ENCODE measurements at places on chromosomes 3 and 15. TPM values are rescaled to one million over a fixed set of nuclear protein-coding genes. Genes with fewer than 3 reads are reported as not detected.

- peak; percentile 98 for DNase-seq
Observed at GRCh38 chr3:196650740-196651311, 11.3 kb downstream of the NRROS start.

GRCh38 chr15:55685286-55685685, 57.7 kb downstream of the PRTG start:
- no peak for DNase-seq

DNA sequence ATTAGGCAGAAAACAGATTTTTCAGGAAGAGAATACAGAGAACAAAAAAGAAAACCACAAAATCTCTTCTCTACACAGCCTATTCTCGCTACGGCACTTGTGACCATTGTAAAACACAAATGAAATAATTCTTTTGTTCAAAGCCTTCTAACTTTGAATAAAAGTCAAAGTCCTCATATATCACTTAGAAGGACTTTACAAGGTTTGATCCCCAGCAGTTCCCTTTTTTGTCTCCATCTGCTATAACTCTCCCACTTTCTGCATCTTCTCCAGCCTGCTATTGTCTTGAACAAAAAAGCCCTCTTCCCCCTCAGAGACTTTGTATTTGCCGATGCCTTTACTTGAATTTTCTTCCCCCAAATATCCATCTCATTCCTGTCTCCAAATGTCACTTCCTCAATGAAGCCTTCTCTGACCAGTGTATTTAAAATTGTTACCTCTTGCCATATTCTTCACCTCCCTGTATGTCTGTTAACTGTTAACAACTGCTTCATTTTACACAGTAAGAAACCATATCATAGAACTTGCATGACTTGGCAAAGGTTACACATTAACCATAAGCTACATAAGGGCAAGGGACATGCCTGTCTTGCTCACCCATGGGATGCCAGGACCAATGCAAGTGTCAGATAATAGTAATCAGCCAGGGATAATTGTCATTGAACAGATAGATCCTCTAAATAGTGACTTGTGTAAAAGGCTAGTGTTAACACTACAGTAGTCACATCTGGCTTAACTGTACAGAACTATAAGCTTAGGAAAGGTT, 122.4 kb downstream of the CBLB start:
- DNase-seq: no peak

DNA sequence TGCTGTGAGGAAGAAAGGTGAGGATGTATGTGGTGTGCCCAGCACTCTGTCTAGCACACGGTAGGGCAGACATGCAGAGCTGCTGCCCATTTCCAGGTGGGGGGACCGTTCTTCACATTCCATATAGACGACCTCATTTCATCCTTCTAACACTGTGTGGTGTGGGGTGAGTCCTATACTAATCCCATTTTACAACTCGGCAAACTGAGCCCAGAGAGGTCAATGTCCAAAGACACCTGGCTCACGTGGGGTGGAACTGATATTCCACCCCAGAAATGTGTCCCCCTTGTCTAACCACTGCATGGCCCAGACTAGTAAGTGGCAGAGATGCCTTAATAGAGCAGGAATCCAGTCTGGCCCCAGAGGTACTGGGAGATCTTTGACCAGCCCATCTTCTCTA, 119.2 kb downstream of the FBLN2 start:
- no peak for DNase-seq

GRCh38 chr15:70049701-70050301, 47.9 kb downstream of the TLE3 start:
- no peak for DNase-seq

DNA sequence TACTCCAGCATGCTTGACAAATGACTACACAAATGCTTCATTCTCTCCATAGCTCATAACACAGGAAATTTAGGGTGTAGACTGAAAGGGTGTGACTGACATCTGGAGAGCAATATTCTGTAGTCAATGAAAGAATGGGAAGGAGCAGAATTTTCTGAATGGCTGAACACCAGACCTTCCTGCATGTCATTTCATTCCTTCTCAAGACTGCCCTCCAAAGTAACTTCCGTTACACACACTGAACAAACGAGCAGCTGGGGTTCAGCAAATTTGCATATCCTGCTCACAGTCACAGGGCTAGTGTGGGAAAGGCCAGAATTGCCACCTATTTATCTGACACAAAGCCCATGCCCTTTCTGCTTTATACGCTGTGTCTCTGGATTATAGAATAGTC, 325.0 kb upstream of the CFAP20DC start:
- no peak for DNase-seq

GRCh38 chr3:46613313-46614005, 1.1 kb downstream of the FAM240A start:
- no peak for DNase-seq

DNA sequence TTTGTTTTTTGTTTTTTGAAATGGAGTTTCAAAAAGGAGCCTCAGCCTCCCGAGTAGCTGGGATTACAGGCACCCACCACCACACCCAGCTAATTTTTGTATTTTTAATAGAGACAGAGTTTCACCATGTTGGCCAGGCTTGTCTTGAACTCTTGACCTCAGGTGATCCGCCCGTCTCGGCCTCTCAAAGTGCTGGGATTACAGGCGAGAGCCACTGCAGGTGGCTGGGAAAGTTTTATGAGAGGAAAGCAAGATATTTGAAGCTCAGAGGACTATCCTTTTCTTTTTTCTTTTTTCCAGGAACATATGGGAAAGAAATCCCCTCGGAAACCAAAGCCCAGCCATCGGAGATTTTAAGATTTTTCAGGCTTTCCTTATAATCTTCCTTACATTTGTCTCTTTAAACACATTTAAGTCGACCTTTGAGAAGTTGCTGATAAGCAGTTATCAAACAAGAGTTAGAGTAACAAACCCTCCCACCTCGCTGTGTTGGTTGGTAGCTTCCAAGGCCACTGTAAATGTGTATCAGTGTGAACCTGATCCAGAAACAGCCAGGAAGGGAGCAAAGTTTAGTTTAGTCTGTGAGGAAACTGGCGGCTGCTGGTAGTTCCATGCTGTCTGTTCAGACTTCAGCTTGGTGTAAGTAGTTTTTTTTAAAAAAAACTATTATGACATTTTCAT, 34.5 kb upstream of the MAP3K13 start:
- DNase-seq: no peak

DNA sequence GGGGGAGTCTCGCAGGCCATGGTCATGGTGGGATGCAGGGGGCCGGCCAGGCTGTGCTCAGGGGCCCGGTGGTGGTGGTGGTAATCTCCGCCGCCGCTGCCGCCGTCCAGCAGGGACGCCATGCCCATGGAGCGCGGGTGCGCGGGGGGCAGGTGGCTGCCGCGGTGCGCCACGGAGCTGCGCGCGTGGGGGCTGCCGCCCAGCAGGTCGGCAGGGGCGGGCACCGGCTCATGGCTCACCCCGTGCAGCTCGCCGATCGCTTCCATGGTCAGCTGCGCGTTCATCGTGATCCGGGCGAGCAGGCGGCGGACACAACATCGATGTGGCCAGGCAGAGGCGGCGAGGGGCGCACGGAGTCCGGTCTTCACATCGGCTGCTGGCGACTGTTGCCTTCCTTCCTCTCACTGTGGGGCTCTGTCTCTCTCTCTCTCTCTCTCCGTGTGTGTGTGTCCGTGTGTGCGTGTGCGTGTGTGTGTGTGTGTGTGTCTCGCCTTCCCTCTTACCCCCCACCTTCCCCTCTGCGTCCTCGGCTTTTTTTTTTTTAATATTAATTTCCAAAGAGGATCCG, 451 bp downstream of the ONECUT1 start:
- DNase-seq: peak; percentile 51

Gene CYP1A1
- total RNA-seq: 0.45 TPM

GRCh38 chr15:28888302-28888894, 2.6 kb downstream of the APBA2 start:
- DNase-seq: no peak

Gene GOLGA8G
- 0.15 TPM for total RNA-seq

Gene CPA3
- not detected for total RNA-seq

DNA sequence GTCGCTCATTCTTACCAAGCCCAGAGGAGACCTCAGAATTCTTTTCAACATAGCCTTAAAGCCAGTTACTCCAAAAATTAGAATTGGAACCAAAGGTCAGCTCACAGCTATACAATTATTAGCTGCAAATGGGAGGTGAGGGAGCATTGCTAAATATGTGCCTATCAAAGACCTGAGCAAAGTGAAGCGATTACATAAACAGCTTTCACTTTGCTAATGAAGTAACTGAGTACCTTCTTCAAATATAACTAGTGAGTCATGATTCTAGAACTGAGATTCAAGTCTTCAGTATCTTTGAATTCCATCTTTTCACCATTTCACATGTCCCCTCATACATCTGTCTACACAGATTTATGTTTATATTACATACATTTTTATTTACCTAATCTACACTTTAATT, 122.6 kb downstream of the P2RY1 start:
- DNase-seq: no peak

Gene PATL2
- total RNA-seq: 0.33 TPM

DNA sequence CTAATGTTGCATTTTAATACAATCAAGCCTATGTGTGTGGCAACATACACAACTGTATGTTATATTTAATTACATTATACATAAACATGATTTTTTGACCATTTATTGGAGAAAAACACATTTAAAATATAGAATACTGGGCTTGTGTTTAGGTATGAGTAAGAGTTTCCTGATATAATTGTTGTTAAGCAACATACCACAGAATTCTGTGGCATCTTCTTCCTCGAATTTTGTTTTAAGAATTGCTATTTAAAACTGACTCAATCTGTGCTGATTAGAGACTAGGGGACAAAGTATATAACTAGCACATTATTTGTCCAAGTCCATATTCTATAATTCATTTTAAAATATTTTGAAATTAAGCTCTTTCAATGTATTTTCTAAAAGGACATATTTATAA, 376.8 kb upstream of the THBS1 start:
- DNase-seq: peak; percentile 45

Gene RGMA
- total RNA-seq: 3.4 TPM

All from cardiac muscle cell (in vitro differentiated cells and primary cell).